ENCODE measurements at places on chromosomes 7 and 10.

GRCh38 chr10:113736576-113736975 lies 14.9 kb upstream of the PLEKHS1 start:
- no peak for DNase-seq

GRCh38 chr7:147014286-147014955 lies 897.8 kb downstream of the CNTNAP2 start:
- no peak for DNase-seq

DNA sequence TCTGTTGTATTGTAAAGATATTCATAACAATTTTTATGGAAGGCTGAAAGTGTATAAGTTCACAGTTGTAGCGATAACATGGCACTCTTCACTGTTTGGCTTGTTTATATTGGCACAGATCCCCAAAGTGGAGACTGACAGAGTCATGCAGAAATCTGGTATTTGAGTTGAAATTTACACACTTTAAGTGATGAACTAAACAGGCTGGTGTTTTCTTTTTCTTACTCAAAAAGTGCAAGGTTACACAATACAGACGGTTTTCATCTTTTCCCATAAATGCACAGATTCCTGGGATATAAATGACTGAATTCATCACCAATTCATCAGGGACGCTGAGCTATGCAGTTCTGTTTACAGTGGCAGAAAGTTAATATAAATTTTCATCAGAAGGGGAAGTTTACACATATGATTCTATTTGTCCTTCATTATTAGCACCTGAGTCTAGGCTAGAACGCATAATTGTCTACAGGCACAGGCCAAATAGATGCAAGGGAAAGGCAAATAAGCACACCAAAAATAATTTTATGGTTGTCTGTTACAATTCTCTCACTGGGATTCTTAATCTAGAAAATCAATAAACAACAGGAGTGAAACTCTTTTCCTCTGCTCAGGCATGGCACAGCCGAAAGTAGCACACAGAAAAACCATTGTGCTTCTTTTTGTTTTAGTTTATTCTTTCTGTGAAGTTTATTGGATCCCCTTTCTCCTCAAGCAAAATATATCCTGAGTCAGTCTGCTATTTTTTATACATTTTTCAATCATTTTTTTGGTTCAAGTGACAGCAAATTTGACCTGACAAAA lies 88.0 kb downstream of the FOXP2 start:
- DNase-seq = no peak

- no peak for DNase-seq
These were observed 4.0 kb upstream of the ARMH3 start for GRCh38 chr10:102059987-102060386.

DNA sequence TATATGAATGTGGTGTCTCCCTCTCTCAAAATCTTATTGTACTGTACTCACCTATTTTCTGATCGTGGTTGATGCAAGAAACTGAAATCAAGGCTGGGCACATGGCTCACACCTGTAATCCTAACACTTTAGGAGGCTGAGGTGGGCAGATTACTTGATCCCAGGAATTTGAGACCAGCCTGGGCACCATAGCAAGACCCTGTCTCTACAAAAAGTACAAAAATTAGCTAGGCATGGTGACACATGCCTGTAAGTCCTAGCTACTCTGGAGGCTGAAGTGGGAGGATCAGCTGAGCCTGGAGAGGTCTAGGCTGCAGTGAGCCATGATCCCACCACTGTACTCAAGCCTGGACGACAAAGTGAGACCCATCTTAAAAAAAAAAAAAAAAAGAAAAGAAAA lies 16.0 kb downstream of the MMRN2 start:
- DNase-seq = no peak

GRCh38 chr10:30832749-30833627 lies 198.7 kb downstream of the ZNF438 start:
- DNase-seq = no peak

DNA sequence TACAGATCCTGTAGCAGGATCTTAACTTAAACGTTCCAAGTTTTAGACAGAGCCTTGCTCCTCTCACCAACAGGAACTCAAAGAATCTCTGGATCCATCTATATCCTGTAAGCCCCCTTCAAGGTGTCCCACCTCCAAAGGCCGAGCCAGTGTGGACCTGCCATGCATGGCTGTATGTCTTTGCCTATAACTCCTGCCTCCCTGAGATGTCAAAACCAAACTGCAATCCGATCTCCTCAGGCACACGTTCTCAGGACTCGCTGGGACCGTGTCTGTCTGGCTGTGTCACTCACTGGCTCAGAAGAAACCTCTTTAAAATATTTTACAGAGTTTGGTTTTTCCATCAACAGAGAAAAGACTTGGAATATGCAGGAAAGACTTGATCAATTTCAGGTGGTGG lies 51.4 kb upstream of the FAM20C start:
- no peak for DNase-seq

- DNase-seq = no peak
These were observed 66.7 kb upstream of the FAM20C start for GRCh38 chr7:125661-126060.

- DNase-seq = no peak
These were observed 42.7 kb upstream of the PLEKHA1 start for GRCh38 chr10:122331615-122332446.

- no peak for DNase-seq
These were observed 46.1 kb upstream of the SLF2 start for GRCh38 chr10:100866575-100867098.

- no peak for DNase-seq
These were observed 35.6 kb downstream of the SYPL1 start for GRCh38 chr7:106076537-106076936.

DNA sequence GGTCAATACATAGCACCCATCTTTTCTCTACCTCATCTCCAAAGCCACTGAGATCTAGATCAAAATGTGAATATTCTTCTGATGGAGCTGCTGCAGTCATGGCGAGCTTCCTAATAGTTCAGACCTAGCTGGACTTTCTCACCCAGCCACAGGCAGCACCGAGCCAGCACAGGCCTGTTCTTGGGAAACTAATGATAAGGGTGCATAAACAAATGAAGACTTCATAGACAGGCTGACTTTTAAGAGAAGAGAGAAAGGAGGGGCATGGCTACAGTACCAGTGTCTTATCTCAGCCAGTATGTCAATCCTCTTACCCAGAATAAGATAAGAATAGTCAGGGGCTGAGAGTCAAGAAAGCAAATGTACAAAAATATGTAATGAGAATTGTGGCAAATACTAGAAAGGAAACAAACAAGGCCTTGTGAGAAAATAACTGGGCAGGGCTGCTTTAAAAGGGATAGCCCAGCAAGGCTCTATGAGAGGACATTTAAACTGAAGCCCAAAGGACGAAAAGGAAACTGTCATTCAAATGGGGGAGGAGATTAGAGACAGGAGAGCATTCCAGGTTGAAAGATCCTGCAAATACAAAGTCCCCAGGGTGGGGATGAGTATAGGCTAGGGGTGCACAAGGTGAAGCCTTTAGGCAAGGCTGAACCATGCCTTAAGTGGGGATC lies 21.8 kb upstream of the CDK14 start:
- DNase-seq = no peak

- DNase-seq = no peak
These were observed 116.8 kb downstream of the ETV1 start for GRCh38 chr7:13872709-13873108.

- DNase-seq = no peak
These were observed 265.5 kb downstream of the PTPRN2 start for GRCh38 chr7:158321936-158322615.

- DNase-seq = no peak
These were observed 25.2 kb downstream of the DIP2C start for GRCh38 chr10:664301-664700.

- no peak for DNase-seq
These were observed 16.4 kb downstream of the NACAD start for GRCh38 chr7:45072131-45073030.

DNA sequence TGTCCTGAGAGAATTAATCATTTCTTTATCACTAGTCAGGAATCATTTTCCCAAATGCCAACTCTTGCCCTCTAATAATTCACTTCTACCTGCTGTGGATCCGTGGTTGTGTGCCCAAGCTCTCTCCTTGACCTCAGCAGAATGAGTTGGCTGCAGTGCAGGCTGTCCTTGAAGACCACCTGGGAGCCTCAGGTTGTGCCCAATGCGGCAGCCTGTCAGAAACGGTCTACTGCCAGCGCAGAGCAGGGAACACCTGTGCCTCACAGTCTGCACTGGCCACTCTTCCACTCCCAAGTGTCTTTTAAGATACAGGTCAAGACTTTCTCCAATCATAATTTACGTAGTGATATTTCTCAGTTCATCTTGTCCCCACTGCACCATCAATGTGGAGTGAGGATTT lies 246.0 kb upstream of the PHF14 start:
- DNase-seq = no peak

DNA sequence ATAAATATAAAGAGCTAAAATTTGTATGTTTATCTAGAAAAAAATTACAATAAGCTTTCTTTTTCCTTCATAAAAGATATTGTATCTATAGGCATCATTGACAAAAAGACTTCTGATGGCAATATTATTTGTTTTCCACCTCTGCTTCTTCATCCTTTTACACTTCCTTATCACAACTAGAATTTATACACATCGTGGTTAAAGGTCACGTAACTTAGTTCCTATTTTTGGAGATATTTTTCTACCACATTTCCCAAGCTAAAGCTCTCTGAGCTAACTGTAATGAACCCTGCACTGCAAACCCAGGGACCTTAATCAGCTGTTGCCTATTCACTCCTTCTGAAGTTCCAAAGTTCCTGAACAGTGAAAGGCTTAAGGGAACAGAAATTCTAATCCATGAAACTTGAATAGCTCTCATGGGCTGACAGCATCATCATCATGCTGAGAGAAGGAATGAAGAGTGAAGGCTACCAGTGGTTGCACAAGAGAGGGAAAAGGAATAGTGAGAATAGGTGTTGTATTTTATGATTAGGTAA lies 106.1 kb upstream of the SLC13A1 start:
- DNase-seq = no peak

DNA sequence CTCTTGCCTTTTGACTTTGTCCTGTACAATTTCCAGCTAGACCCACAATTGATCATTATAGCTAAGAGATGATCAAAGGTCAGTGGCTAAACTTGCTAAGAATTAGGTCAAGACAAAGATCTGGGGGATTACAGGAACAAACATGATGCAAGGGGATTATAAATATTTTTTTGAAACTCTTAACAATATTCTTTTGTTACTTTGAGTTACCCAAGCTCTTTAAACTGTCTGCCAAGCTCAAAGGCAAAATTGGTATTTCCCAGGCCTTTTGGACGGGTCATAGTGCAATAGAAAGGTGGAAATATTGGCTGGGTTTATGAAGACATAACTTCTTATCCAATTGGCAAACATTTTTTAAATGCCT lies 23.4 kb downstream of the TBXAS1 start:
- DNase-seq = no peak

DNA sequence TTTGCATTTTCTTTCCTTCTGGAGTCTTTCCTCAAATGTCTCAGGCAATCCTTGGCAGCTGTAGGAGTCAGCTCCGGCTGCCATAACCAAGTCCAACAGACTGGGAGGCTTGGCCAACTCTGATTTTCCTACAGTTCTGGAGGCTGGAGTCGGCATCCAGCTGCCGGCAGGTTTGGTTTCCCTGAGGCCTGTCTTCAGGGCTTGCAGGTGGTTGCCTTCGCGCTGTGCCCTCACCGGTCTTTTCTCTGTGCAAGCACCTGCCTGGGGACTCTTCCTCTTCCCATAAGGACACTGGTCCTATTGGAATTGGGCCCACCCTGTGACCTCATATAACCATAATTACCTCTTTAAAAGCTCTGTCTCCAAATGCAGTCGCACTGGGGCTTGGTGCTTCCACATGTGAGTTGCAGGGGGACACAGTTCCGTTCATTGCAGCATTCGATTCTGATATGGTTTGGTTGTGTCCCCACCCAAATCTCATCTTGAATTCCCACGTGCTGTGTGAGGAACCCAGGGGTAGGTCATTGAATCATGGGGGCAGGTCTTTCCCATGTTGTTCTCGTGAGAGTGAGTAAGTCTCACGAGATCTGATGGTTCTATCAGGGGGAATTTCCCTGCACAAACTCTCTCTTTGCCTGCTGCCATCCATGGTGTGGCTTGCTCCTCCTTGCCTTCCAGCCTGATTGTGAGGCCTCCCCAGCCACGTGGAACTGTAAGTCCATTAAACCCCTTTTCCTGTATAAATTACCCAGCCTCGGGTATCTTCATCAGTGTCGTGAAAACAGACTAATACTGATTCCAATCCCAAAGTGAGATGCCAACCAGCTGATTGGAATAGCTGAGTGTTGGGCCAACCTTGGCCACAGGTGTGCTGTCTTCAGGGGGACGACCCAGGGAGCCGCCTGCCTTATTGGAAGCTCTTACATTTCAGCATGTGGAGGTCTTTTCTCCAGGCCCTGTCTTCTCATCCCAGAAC lies 7.9 kb downstream of the GALNTL5 start:
- no peak for DNase-seq

GRCh38 chr10:67975871-67976270 lies 91.4 kb downstream of the SIRT1 start:
- no peak for DNase-seq

DNA sequence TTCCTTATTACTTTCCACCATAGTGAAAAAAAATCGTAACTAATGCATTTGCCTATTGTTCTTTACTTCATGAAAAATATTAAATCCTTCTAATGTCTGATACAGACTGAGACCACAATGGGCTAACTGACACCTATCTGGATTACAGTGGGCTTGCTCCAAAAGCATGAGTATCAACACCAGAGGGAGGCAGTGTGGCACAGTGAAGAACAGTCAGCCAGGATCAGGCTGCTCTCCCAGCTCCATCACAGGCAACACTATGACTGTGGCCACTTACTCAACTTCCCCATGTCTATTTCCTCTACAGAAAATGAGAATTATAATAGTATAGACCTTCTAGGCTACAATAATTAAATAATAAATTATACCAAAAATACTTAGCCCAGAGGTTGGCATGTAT lies 97.2 kb downstream of the SLC25A13 start:
- no peak for DNase-seq

- DNase-seq = no peak
These were observed 919.4 kb upstream of the LRRTM3 start for GRCh38 chr10:66006411-66006810.

- no peak for DNase-seq
These were observed 254.7 kb downstream of the PAXIP1 start for GRCh38 chr7:154748089-154748786.

DNA sequence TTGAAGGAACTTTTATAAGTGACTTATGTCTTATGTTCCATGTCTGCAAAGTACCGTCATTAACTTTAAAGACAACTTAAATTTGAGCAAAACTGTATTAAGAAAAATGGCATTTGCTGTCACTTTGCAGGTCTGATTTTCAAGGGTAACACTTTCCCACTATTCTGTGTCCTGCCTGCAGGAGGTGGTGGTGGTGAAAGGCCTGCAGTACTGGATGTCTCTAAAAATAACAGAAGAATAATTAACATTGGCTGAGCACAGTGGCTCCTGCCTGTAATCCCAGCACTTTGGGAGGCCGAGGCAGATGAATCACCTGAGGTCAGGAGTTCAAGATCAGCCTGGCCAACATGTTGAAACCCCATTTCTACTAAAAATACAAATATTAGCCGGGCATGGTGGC lies 13.2 kb upstream of the PTER start:
- no peak for DNase-seq

DNA sequence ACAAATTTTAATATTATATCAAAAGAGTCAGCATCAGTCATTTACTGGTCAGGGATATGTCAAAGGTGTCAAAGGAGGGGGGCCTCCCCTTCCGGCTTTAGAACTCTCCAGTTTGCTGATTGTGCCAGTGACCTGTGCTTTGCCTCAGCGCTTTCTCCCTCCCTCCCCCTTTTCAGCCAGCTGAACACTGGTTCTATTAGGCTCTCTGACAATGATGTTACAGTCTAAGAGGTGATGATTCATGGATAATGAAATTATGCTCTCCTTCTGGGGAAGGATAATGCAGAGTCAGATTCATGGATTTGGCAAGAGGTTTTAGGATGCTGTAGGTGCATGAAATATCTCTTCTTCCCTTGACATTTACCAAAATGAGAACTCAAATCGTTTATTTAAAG lies 6.1 kb downstream of the LRRTM3 start:
- DNase-seq = no peak

- DNase-seq = no peak
These were observed 224.4 kb downstream of the C7orf25 start for GRCh38 chr7:42687211-42688055.
